ENCODE measurements at places on chromosomes 5 and 9.

DNA sequence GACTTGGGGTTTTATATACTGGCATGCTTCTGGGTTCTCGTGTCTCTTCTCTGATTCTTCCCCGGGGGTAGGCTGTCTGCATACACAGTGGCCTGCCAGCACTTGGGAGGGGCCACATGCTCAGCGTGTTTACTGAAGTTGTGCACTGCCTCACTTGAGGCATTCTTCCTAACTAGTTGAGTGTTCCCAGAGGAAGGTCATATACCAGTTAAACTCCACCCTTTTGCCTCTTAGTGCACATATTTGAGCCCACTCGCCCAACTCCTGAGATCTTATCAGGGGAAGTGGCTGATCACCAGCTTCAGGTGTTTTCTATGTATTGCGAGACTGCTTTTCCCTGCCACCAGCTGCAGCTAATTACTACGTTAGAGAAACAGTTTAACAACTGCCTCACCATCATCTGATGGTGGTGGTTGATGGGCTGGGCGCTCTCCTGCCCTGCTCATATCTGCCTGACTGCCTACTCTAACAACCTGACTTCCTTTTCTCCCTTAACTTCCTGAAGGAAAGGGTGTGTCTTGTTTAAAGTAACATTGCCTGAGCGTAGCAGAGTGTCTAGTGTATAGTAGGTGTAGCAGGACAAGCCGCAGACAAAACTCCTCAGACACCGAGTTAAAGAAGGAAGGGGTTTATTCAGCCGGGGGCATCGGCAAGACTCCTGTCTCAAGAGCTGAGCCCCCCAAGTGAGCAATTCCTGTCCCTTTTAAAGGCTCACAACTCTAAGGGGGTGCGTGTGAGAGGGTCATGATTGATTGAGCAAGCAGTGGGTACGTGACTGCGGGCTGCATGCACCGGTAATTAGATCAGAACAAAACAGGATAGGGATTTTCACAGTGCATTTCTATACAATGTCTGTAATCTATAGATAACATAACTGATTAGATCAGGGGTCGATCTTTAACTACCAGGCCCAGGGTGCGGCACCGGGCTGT lies 60.1 kb upstream of the CLINT1 start:
- no peak for DNase-seq

- DNase-seq, result no peak
Measured at GRCh38 chr9:137417161-137418021, 5.6 kb downstream of the EXD3 start.

- no peak for DNase-seq
Measured at GRCh38 chr5:14954216-14954615, 82.6 kb upstream of the ANKH start.

GRCh38 chr9:92406477-92406876 lies 2.1 kb upstream of the OGN start:
- no peak for DNase-seq

DNA sequence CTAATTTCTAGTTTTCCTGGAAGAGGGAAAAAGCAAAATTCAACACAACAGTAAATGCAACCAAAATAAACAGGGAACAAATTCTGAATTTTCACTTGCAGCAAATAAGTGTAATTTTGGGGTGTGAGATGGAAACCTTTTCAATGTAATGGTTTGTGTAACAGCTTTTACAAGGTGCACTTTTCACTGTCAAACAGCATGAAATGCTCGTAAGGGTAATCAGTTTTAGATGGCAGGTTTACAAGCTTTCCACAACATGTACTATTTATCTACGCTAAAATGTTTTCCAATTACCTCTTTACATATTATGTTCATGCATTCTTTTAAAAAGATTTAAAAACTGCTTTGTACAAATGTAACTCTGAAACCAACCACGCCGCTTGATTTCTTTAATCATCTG lies 115.3 kb downstream of the RFX3 start:
- DNase-seq, result no peak

DNA sequence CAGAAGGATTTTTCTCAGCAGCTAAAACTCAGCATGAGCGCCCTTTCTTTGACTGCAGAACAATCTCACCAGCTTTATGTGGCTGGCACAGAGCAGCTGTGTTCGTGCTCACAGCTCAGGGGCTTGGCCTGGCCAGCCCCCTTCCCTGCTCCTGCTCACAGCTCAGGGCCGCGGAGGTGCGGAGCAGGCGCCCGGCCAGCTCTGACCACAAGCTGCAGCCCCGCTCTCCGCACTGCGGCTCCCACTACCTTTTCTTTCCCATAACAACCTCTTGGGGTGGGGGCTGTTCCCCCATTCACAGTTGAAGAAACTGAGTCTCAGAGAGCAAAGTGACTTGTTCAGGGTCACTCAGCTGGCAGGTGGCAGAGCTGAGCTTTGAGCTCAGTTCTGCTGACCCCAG lies 34.0 kb upstream of the PHYKPL start:
- no peak for DNase-seq

DNA sequence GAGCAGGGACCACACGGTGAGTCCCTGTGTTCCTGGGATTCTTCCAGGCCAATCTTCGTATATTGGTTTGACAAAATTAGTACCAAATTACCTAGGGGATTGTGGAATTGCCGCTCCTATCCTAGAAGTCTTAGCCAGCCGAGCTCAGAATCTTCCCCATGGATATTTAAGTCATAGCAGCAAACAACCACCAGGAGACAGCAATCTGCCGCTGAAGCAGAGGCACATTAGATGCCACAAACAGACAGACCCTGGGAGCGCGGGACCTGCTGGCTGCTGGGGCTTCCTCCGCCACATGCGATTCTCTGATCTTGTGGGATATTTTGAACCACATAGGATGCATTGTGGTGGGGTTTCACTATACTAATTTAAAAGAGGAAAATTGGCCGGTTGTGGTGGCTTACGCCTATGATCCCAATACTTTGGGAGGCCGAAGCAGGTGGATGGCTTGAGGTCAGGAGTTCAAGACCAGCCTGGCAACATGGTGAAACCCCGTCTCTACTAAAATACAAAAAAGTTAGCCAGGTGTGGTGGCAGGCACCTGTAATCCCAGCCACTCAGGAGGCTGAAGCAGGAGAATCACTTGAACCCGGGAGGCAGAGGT lies 31.7 kb upstream of the ZBTB43 start:
- no peak for DNase-seq

Measured in skeletal muscle cell (primary cell).